Chondrocyte (in vitro differentiated cells): ENCODE measurements at places on chromosomes 5 and 9.

DNA sequence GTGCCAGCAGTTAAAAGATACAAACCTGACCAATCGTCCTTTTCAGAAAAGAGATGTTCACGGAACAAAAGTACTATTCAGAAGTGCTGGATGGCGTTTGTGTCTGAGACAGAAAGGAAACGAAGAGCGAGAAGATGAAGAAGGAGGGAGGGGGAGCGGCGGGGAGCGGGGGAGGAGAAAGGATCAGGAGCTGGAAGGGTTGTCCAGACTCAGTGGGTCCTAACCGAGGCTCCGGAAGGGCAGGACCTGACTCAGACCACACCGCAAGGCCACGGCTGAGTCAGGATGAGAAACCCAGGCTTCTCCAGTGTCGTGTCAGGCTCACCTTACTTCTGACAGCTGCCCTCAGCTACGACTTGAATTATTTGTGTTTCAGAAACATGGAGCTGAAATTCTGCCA is 46.2 kb downstream of the PAX5 start:
- no peak overlapping the region for H3K27ac ChIP-seq
- peaks cover 16% of the 10 kb centered on the region for H3K36me3 ChIP-seq
- peaks cover 14% of the 10 kb centered on the region for H3K4me1 ChIP-seq
- peaks cover 65% of the 10 kb centered on the region for H3K27me3 ChIP-seq

DNA sequence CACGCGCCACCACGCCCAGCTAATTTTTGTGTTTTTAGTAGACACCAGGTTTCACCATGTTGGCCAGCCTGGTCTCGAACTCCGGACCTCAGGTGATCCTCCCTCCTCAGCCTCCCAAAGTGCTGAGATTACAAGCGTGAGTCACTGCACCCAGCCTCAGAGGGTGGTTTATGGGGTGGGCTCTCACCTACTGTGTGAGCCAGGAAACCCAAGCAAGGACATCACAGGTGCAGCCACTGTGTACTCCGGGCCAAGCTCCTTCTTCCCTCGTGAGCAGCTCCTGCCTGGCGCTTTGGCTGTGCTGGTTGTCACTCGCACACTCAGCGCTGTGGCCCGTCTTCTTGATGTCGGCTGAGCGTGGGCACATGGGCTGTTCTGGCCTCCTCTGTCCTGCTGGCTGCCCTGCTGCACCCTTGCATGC is 70.1 kb downstream of the WNK2 start:
- no peaks in the 10 kb centered on the region for H3K36me3 ChIP-seq
- no peak overlapping the region for H3K4me3 ChIP-seq
- DNase-seq: peak; percentile 68
- H3K4me1 ChIP-seq: no peaks in the 10 kb centered on the region
- H3K27ac ChIP-seq: no peak overlapping the region

GRCh38 chr5:135473956-135474670 is 22.0 kb upstream of the TIFAB start:
- H3K4me1 ChIP-seq: no peaks in the 10 kb centered on the region
- DNase-seq: peak; percentile 59
- H3K27ac ChIP-seq: no peak overlapping the region
- H3K36me3 ChIP-seq: no peaks in the 10 kb centered on the region
- H3K4me3 ChIP-seq: no peak overlapping the region

GRCh38 chr9:71968541-71969090 is 57.2 kb downstream of the C9orf85 start:
- H3K27ac ChIP-seq: no peak overlapping the region
- no peaks in the 10 kb centered on the region for H3K27me3 ChIP-seq
- DNase-seq: no peak
- H3K36me3 ChIP-seq: peaks cover 12% of the 10 kb centered on the region

- H3K27ac ChIP-seq: peak overlapping the region; percentile 85
- DNase-seq: no peak
- peak overlapping the region; percentile 80 for H3K4me3 ChIP-seq
- H3K36me3 ChIP-seq: no peaks in the 10 kb centered on the region
- no peaks in the 10 kb centered on the region for H3K27me3 ChIP-seq
These were observed 23.4 kb downstream of the HNRNPK start for GRCh38 chr9:83956436-83957247.

DNA sequence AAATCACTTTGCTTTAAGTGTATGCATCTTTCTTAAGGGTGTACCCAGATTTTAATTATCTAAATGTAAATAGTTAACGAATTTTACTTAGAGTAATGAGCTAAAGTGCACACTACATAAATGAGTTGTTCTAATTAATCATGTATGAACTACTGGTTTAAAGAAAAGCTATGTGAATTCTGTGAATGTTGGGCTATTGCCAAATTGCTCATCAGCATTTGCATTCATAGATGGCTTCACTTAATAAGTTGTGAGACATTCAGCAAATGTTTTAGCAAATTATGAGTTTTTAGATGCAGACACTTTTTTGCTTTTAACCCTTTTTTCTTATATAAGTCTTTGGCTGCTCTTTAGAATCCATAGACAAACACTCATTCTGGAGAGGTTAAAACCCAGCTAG is 175.7 kb downstream of the PBX3 start:
- H3K4me3 ChIP-seq: no peak overlapping the region
- H3K36me3 ChIP-seq: no peaks in the 10 kb centered on the region
- H3K27me3 ChIP-seq: no peaks in the 10 kb centered on the region
- no peak overlapping the region for H3K27ac ChIP-seq
- no peak for DNase-seq
- no peaks in the 10 kb centered on the region for H3K4me1 ChIP-seq

- H3K4me1 ChIP-seq: peaks cover 13% of the 10 kb centered on the region
- no peak for DNase-seq
- H3K4me3 ChIP-seq: no peak overlapping the region
- no peaks in the 10 kb centered on the region for H3K27me3 ChIP-seq
These were observed 23.0 kb upstream of the ZNF366 start for GRCh38 chr5:72530196-72530595.

DNA sequence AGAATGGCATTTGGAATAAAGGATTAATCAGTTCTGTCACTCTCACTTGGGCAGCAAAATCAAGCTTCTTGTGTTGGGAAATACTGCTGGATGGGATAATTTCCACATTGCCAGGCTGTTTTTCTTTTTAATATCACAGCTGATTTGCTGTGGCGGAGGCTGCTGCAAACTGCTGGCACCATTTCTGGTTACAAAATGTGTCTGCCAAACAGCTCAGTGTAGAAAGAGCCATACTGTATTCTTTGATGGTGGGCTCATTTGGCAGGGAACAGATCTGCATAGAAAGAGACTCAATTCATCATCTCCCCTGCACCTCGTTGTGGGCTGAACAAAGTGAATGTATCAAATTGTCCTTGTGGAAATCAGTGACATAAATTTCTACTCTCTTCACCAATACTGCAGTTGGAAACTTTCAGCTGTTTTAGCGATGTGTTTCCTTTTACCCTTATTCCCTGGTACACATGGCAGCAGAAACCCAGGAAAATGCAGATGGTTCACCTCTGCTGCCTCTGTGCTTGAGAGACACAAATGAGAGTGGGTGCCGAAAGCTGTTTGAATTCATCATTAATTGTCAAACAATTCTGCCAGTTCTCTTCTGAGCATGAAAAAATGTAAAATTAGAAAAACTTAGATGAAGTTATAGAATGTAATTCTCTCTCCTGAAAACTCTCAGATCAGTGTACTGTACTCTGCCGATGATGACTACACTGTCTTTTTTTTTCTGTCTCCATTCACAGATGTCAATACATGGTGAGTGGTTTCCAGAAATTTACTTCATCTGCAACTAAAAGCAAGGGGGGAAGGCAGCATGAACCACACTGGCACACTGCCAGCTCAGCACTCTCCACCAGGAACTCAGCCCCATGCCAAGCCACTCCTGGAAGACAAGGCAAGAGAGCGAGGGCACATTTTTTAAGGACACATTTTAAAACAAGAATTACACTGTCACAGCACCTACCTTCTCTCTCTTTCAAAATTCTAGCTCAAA is 75.0 kb downstream of the HMHB1 start:
- no peak overlapping the region for H3K4me3 ChIP-seq
- no peak for DNase-seq
- no peaks in the 10 kb centered on the region for H3K27me3 ChIP-seq
- H3K27ac ChIP-seq: peak overlapping the region; percentile 77
- H3K4me1 ChIP-seq: peaks cover 46% of the 10 kb centered on the region
